Inflammatory macrophage (primary cell): ENCODE measurements at places on chromosomes 7 and 10.
A peak's percentile ranks its signal among the peaks of the same experiment; 100 is the strongest.

DNA sequence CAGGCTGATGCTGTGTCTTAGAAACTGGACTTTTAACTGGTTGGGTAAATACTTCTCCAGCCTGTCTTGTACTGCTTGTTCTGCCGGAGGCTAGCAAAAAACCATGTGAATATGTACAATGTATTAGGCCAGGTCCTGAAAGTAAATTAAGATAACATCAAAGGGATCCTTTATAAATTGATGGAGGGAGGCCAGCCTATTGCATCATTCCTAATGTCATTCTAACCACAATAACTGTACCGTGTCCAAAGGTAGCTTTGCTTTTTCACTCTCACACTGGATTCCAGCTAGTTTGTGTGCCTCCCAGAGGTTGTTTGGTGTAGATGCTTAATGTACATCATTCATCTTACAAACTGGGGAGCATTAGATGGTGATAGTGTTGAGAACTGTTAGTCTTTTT lies 91.2 kb upstream of the SEM1 start:
- DNase-seq = no peak

DNA sequence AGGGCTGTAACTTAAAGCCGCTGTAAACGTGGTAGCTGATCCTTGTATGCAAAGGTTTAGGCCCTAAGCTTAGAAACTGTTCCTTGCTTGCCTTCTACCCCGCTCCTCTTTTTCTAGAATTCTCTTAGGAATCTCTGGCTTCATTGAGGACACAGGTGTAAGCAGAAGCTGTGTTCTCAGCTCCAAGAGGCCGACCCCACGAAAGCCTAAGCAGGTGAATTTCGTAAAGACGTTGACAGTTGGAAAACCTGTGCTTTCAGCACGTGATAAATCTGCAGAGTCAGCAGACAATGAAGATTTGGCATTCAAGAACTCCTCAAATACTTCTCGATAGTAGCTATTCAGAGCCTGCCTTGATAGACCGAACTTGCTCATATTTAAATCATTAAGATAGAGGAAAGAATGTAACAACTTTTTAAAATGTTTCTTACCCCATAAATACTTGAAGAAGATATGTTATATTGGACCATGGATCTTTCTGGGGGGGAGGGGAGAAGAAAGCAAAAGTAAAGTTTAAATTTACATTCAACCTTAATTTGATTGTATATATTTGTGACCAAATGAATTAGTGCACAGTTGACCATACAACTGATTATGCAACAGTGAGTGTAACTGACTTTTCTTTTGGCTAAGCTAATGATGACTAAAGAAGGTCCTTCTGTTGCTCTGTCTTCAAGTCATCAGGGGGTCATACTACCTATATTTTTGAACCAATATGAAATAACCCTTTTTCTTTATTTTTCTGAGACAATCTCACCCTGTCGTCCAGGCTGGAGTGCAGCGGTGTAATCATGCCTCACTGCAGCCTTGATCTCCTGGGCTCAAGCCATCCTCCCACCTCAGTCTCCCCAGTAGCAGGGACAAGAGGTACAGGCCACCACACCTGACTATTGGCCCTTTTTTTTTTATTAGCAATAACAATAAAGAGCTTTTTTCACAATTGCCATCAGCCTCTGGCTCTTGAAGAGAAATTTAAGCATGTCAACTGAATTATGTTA lies 1.2 kb upstream of the GDI2 start:
- no peak for DNase-seq

GRCh38 chr10:96441987-96442643 lies 71.6 kb downstream of the TLL2 start:
- DNase-seq = no peak

- DNase-seq = no peak
Observed at GRCh38 chr10:126016156-126016805, 119.9 kb downstream of the FANK1 start.

- DNase-seq = peak; percentile 53
Observed at GRCh38 chr10:79249186-79250121, 97.8 kb upstream of the PPIF start.

GRCh38 chr7:151895008-151895630 lies 18.2 kb upstream of the PRKAG2 start:
- no peak for DNase-seq

- DNase-seq = no peak
Observed at GRCh38 chr7:72490301-72490700, 78.2 kb upstream of the CALN1 start.

GRCh38 chr10:102072673-102073527 lies 7.8 kb downstream of the HPS6 start:
- peak; percentile 86 for DNase-seq

DNA sequence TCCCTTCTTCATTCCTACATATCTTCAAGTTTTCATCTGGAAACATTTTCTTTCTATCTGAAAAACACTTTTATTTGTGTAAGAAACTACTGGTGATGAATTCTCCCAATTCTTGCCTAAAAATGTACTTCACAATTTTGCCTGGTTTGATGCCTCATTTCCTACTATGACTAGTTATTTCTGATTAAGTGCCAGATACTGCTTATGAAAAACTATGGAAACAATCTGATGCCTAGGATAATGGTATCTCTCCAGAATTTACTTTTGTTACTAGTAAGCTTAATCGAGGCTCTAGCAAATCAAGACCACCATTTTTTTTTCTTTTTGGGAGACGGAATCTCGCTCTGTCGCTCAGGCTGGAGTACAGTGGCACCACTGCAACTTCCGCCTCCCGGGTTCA lies 31.3 kb downstream of the CACUL1 start:
- no peak for DNase-seq

DNA sequence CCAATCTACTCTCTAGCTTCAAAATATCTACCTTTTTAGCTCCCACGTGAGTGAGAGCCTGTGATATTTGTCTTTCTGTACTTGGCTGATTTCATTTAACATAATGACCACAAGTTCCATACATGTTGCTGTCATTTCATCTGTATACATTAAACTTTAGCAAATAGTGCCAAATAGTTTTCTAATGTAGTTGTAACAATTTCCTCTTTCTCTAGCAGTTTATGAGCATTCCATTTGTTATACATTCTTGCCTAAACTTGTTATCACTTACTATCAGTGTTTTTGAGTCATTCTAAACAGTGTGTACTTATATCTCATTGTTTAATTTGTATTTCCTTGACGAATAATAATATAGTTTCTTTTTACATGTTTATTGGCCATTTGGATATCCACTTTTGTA lies 77.2 kb downstream of the NEUROD6 start:
- DNase-seq = no peak

DNA sequence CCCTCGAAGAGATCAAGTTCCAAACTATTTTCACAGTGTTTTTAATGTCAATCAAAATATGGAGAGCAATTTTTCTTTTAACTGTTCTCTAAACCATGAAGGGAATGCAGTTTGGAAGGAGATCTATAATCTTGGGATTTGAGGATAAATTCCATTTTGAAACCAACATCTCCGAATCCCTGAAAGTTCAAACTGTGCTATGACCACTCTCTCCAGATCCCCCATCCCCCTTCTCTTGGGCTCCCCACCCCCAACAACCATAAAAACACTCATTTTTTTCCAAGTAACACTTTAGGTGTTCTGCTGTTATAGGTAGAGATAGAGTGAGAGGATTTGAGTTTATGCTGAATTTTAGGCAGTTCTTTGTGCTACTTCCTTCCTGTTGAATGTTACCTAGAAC lies 1.7 kb downstream of the CALD1 start:
- no peak for DNase-seq

GRCh38 chr10:77110757-77111156 lies 526.9 kb downstream of the KCNMA1 start:
- no peak for DNase-seq

DNA sequence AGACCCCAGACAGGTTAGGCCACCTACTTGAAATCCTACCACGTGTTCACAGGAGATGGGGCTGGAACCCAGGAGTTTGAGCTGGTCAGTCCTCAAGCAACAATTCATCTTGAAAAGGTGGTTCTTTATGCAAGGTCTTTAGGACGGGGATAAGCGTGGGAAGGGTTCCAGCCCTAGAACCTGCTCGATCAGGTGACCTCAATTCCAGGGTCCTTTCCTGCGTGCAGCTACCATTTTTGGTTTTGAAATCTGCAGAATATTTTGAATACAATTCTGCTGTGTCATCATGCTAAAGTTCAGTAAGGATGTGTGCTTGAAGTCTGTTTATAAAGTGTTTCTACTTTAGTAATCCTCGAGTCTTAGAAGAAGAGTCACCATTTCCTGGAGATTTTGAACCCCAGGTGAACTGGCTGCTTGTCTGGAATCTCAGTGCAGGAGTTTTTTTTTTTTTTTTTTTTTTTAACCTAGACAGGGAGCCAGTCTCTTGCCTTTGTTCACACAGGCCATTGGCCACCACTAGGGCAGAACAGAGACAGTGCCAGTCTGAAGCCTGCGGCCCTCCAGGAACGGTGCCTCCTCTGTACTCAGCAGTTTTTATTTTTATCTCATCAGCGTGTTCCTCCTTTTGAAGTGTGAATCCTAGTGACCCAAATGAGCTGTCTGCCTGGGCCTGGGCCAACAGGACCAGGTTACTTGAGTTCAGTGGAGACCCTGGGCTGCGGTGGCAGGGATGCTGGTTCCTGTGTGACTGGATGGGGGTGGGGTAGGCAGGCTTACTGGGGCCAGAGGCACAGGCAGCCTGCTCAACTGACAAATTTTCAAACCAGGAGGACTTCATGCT lies 54.6 kb downstream of the EEPD1 start:
- DNase-seq = peak; percentile 60

GRCh38 chr7:1545417-1546246 lies 10.4 kb downstream of the TMEM184A start:
- no peak for DNase-seq
